ENCODE measurements at places on chromosomes 3 and 15.

DNA sequence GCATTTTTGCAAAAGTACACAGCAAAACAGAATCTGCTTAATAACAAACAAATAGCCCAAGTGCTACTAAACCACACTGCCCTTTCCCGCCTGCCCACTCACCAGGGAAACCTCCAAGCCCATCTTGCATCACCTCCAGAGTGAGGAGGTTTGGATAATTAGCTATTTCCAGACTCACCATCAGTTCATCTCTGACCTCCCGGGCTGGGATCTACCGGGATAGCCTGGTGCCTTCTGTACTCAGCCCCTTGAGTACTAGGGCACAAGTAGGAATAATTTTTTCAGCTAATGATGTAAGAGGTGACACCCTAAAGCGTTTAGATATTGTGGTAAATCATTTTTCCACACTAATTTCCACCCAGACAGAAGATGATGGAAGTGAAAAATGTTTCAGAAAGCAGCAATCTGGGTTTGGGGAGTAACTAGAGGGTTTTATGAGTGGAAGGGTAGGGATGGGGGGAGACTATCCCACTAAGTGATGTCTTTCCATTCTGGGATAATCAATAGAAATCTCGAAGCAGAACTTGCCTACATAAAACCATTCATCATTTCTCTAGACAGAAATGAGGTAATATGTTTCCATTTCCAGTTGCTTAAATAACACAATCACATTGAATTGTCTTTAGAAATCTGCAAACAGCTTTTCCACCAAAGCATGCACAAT lies 40.9 kb downstream of the TAFA4 start:
- no peak for DNase-seq

- no peak for DNase-seq
Observed at GRCh38 chr3:12791430-12791829, 5.0 kb upstream of the CAND2 start.

GRCh38 chr3:133459400-133459799 lies 59.5 kb downstream of the BFSP2 start:
- no peak for DNase-seq

- DNase-seq, result peak; percentile 21
Observed at GRCh38 chr3:194019398-194020165, 116.4 kb upstream of the HES1 start.

- no peak for DNase-seq
Observed at GRCh38 chr3:45055032-45055410, 28.9 kb downstream of the CLEC3B start.

DNA sequence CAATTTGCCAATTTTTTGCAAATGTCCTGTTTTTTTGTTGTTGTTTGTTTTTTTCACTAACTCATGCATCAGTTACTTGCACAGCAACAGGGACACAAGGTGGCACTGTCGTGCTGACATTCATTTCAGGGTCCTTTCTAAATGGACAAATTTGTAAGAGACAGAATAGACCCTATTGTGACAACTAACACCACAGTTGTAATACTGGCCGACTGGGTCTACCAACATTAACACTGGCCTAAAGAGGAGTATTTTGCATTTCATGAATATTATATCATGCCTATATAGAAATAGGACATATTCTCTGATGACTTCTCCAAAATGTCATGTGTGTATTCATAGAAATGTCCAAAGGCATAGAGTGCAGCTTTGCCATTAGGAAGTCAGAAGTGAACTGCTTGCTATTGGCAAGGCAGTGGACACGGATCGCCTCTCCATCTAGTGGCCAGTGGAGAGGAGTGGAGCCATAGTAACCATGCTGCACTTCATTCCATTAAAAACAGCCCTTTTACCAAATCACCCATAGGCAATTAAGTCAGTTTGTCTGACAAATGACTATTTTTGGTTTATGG lies 54.8 kb downstream of the ZBTB20 start:
- peak; percentile 56 for DNase-seq

GRCh38 chr3:175179055-175179454 lies 319.9 kb downstream of the NAALADL2 start:
- DNase-seq, result no peak

DNA sequence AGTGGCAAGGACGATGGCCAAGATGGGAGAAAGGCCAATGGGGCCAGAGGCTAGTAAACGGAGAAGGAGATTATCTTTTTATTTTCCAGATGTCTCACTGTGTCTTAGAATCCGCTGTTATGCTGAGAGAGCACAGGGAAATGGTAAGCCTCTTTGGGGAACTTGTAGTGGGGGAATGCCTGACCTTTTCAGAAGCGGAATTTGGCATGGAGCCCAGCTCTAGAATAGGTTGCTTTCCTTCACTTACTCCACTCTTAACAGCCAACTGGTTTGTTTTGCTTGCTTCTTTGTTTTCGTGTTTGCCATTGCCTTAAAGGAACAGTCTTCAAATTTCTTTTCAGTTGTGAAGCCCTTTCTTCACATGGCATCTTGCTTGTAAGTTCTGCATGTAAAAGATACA lies 316.2 kb upstream of the THRB start:
- DNase-seq, result peak; percentile 34

DNA sequence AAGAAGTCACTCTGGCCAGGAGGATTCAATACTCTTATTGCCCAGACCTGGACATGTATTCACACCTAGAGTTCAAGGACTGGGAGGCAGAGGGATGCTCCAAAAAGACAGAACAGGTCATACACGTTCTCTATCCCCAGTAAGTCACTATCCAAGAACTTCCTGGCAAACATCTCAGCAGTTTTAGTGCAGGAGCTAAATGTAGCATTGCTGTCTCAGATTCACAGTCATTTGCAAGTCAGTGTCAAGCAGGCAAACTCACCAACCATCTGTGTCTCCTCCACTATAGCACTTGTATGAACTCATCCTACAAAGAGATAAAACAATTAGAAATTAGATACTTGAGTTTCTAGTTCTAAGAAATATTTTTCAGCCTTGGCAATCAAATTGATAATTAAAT lies 38.4 kb downstream of the ABHD17C start:
- DNase-seq, result no peak

DNA sequence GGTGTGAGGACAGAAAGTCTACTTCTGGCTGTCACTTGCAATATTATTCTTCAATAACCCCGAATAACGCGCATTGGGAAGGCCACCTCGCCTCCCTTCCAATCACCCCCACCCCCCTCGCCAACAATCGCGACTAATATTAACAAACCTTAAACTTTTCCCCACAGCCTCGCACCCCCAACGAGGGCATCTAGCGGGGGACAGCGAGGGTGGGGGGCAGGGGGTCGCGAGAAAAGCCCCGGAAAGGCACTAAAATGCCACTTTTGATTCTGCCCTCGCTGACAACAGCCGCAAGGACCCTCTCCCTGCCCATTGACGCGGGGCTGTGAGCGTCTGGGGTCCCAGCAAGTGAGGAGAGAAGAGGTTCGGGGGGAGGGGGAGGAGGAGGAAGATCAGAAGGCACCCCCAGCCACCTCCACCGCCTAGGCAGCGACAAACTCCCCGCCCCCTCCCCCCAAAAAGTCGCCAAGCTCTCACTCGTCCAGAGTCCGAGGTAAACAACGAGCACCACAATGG lies 868 bp downstream of the SATB1 start:
- DNase-seq, result no peak

DNA sequence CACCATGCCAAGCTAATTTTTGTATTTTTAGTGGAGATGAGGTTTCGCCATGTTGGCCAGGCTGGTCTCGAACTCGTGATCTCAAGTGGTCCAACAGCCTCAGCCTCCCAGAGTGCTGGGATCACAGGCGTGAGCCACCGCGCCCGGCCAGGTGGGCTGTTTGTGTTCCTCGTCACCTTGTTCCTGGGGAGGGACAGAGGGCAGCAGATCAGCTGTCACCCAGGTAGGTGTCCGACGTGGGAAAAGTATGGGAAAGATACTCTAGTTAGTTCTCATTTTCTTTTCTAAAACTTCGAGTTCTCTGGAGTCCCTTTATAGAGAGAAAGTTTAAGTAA lies 28.7 kb upstream of the SACM1L start:
- no peak for DNase-seq

GRCh38 chr15:83694015-83694414 lies 40.1 kb downstream of the ADAMTSL3 start:
- no peak for DNase-seq

- DNase-seq, result no peak
Observed at GRCh38 chr15:58462547-58462946, 30.8 kb downstream of the LIPC start.

- no peak for DNase-seq
Observed at GRCh38 chr3:73867524-73867923, 242.8 kb upstream of the PDZRN3 start.

DNA sequence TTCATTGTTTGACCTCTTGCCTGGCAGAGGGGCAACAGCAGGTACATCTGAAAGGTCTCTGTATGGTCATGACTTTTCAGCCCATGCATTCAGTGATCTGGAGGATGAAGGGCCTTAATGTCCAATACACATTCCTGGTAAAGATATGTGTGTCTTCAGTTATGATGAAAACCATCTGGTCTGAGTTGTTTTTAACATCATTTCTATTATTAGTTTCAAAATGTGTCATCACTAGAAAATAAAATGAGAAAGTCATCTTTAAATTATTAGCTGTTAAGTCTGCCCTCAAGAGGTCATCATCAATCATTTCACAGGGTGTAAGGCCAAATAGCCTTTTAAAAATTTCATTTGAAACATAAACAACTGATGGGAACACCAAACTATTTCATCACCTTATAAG lies 92.1 kb upstream of the PLSCR4 start:
- no peak for DNase-seq

DNA sequence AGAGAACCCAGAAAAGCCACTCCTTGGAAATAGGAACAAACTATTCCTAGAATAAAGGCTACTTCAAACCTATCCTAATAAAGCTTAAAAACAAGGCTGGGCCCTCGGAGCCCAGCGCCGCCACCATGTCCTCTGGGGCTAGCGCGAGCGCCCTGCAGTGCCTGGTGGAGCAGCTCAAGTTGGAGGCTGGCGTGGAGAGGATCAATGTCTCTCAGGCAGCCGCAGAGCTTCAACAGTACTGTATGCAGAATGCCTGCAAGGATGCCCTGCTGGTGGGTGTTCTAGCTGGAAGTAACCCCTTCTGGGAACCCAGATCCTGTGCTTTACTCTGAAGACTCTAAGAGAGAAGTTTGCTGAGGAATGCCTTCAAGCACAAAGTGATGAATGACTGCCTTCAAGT lies 63.2 kb downstream of the ADAM10 start:
- no peak for DNase-seq

DNA sequence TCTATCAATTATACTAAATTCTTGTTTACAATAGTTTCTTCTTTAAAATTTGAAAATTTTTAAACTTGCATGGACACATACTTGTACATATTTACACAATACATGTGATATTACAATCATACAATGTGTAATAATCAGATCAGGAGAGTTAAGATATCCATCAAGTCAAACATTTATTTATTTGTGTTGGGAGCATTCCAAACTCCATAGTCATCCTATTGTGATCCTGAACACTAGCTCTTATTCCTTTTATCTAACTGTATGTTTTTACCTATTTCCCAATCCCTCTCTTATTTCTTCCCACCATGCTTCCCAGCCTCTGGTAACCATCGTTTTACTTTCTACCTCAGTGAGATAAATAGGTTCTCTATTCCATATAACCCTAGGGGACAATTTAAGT lies 1219.2 kb downstream of the ZPLD1 start:
- no peak for DNase-seq

DNA sequence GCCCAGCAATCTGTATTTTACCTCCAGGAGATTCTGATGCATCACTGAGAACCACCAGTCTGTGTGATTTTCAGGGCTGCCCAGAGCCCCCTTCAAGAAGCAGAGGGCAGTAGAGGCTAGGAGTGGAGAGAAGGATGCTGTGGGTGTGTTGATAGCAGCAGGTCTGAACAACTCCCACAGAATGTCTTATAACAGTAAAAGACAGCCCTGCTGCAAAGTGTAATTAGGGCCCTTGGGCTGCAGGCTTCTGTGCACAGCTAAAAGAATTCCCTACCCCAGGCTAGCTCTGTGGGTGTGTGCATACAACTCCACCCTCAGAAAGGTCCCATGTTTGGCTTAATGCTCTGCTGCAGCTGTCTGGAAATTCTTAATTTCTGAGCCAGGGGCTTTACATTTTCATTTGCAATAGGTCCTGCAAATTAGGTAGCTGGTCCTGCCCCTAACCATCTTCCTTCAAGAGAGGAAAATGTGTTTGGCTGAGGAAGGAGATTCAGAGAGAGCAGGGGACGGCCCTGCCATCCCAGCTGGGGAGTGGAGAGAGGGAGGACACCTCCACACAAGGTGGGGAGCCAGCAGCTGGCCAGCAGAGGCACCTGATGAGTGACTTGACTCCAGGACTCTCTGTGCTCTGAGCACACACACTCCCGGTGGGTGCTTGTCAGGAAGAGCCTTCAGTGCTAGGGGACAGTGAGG lies 43.2 kb upstream of the RAB6B start:
- no peak for DNase-seq

Data from NCI-H1105 treated with DMSO at 0.1 percent for 48 hours (cell line).